ENCODE measurements at places on chromosomes 5 and 9.

GRCh38 chr5:42131081-42131480 is 206.0 kb downstream of the FBXO4 start:
- no peak for DNase-seq

GRCh38 chr9:31799953-31800609 is 584.4 kb upstream of the ACO1 start:
- peak; percentile 34 for DNase-seq

DNA sequence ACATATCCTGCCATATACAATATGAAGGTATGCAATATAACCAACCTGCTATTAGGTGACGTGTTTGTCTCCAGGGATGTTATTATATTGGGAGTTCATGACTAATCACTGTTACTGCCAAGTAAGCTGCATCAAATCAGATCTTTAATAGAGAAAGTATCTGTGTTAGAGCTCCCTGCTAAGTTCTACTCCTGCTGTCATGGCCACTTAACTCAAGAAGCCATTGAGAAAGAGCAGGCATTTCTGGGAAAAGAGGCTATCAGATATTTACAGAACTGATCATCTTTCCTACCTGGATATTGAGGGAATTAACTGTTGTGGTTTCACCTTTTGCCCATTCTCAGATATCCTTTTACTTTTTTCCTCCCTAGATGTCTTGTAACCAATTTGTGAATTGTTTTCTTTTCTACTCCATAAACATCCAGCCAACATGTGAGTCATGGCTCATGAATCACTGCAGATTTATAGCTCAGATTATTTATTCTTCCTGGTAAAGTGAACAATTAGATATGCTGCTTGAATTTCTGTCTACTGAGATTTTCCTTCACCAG is 634.8 kb upstream of the FAM174A start:
- DNase-seq, result no peak

DNA sequence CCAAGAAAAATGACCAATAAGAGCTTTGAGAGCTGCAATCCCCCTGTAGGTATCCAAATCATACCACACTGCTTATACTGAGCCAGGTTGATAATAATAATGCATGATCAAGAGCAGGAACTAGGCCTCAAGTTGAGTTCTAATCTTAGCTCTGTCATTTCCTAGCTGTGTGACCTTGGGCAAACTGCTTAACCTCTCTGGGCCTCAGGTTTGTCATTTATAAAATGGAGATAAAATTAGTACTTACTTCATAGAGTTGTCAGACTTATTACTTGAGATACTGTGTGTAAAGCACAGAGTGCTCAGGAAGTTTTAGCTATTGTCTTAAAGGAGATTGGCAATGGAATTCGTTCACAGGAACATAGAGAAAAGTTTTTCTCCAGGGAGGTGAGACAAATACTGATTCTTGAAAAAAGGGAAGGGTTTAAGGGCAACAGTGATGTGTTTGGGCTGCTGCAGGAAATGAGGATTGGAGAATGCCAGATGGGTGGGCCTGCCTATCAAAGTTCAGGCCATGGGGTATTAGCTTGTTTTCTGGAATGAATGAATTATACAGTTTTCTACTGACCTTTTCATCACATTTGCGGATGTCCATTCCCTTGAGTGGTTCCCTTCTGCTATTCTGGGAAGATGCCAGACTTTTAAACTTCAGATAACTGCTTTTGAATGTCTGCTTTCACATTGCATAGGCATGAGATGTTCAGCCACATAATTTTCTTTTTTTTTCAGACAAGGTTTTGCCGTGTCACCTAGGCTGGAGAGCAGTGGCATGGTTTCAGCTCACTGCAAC is 10.2 kb upstream of the ATP6V0E1 start:
- no peak for DNase-seq

DNA sequence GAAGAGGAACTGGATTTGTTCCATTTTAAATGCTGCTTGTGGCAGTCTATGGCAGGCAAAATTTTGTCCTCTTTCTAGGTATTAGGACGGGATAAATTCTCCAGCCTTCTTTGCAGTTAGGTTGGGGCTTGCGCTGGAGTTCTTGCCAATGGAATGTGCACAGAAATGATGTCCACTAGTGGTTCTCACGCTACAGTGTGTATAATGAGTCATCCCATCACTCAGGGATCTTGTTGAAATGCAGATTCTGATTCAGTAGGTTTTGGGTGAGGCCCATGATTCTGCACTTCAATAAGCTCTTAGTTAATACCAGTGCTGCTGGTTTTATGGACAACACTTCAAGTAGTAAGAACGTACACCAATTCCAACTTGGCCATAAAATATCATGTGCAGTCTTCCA is 317.6 kb upstream of the KLF4 start:
- DNase-seq, result no peak

DNA sequence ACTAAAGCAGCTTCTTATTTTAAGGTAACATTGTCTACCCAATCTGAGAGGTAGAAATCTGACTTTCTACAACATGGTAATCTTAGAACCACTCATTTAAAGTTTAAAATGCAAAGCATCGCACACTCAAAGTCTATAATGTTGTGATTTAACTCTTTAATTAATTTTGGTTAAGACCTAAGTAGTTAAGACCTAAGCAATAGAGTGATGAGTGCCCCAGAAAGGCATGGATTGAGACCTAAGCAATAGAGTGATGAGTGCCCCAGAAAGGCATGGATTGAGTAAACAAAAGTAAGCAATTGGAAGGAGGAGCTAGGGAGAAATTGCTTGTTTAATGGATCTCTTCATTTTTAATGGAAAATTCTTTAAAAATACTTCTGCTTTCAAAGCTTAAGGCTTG is 86.8 kb downstream of the NLN start:
- no peak for DNase-seq

DNA sequence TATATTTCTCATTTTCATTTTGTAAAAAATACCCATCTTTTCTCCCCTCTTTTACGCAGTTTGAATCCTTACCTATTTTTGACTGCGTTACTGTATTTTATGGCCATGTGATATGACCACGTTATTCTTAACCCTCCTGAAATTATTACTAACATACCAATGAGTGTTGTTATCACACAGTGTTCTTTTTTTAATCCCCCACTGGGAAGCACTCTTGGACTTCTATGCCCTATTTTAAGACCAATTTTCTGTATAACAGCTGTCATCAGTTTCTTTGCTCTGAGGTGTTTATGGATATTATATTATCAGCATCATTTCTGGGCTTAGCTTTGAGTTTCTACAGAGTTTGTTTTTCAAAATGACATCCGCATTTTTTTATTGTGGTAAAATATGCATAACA is 71.1 kb downstream of the CFAP95 start:
- no peak for DNase-seq

DNA sequence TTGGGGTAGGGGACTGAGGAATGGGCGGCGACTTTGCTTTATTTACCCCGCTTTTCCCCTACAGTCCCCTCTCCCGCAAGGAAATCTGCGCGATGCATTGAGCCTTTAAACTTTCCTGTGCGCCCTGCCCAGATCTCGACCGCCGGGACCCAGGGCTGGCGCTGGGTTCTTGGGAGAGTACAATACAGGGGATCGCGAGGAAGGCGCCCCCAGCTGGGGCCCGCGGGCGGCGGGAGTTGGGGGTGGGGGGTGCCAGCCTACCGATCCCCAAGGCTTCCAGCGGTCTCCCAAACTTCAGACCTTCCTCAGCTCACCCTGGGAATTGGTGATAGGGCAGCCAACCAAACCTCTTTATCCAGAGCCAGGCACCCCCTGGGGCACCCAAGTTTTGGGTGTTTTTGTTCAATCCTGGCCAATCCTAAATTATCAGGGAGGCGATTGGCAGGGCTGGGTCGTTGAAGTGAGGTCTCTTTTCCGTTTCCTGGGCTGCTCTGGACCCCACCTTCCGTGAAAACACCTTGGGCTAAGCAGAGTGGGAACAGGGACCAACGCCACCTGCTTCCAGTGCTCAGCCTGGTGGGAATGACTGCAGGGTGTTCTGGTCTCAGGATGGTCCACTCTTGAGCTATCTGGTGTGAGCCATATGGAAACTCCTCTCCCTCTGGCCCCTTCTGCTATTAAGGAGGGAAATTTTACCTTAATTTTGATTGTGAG is 51.4 kb upstream of the DAB2IP start:
- DNase-seq, result no peak

DNA sequence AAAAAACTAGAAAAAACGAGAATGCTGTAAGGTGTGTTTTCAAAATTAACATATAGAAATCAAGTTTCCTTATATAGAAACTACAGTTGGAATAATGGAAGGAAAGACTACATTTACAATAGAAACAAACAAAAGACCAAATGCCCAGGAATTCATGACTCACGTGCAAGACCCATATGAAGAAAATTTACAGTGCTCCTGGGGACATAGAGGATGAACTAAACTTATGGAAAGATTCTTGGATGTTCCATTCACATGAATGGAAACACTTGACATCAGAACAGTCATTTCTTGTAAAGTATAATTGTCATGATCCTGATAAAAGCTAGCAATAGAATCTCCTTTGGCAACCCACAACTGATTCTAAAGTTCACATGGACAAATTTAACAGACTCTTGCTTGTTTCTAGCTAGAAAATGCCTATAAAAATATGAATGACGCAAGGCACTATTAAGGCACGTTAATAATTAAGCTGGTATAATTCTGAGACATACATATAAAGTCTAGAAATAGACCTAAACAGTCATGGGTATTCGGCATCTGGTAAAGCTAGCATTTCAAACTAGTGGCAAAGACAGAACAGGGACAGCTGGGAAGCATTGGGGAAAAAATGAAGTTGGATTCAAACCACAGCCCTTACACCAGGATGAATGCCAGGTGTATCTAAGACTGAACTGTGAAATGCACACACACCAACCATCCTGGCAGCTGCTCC is 5.1 kb upstream of the ZFP62 start:
- peak; percentile 0 for DNase-seq

GRCh38 chr5:151327585-151327984 is 19.8 kb downstream of the SLC36A2 start:
- no peak for DNase-seq

- peak; percentile 27 for DNase-seq
Measured at GRCh38 chr9:130444565-130445221, at the start of gene ASS1. Gene ASS1, plus strand, starts transcription at chr9:130444961. Its CDS starts 7,268 bp downstream, at chr9:130452229.

GRCh38 chr5:140403613-140404012 is 2.0 kb downstream of the ANKHD1 start:
- DNase-seq, result no peak

DNA sequence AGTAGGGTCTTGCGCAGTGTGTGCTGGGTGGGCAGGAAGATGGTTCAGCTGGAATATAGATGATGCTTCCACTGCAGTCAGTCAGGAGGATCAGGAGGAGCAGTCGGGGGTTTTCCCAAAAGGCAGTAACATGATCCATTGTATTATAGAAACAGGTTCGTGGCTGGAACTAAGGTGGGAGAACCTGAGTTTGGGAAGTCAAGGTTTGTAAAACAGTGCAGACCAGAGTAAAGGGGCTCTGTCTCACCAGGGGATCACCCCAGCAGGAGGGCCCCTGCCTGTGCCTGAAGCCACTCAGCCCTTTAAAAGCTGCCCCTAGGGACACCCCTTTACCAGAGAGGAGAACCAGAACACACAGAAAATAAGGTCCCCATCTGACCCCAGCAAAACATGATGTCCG is 213.4 kb downstream of the AUH start:
- DNase-seq, result no peak

- no peak for DNase-seq
Measured at GRCh38 chr5:180487556-180487955, 6.6 kb upstream of the CNOT6 start.

DNA sequence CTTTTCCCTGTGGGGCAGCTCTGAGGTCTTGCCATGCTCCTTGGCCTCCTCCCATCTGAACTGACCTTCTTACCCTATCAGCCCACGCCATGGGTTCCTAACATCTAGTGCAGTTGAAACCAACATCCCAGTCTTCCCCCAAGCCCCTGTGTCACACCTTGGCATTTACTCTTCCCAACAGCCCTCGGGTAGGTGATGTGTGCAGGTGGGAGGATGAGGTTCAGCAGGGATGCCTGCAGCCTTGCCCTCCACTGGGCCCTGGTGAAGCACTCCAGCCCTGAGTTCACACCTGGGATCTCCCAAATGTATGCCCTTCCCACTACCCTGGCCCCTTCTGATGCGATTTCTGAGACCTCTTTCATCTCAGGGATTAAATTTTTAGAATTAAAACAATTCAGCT is 15.5 kb downstream of the IRX2 start:
- no peak for DNase-seq

DNA sequence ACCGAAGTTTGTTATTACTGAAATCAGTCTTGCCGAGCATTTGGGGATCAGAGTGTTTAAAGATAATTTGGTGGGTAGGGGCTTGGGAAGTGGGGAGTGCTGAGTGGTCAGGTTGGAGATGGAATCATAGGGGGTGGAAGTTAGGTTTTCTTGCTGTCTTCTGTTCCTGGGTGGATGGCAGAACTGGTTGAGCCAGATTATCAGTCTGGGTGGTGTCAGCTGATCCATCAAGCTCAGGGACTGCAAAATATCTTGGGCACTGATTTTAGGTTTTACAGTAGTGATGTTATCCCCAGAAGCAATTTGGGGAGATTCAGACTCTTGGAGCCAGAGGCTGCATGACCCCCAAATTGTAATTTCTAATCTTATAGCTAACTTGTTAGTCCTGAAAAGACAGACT is 5.4 kb upstream of the ANKRD31 start:
- no peak for DNase-seq

DNA sequence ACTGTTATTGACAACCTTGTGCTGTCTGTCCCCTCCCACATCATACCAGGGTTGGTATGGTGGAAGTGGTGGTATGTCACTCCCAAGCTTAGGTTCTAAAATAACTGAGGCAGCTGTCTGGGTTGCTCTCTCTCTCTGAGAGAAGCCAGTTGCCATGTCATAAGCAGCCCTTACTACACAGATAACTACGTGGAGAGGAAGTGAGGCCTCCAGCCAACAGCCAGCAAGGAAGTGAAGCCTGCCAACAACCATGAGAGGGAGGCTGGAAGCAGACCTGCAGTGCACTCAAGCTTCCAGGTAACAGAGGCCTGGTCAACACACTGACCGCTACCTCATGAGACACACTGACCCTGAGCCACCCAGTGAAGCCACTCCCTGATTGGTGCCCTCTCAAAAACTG is 18.6 kb downstream of the CTNNAL1 start:
- peak; percentile 52 for DNase-seq

DNA sequence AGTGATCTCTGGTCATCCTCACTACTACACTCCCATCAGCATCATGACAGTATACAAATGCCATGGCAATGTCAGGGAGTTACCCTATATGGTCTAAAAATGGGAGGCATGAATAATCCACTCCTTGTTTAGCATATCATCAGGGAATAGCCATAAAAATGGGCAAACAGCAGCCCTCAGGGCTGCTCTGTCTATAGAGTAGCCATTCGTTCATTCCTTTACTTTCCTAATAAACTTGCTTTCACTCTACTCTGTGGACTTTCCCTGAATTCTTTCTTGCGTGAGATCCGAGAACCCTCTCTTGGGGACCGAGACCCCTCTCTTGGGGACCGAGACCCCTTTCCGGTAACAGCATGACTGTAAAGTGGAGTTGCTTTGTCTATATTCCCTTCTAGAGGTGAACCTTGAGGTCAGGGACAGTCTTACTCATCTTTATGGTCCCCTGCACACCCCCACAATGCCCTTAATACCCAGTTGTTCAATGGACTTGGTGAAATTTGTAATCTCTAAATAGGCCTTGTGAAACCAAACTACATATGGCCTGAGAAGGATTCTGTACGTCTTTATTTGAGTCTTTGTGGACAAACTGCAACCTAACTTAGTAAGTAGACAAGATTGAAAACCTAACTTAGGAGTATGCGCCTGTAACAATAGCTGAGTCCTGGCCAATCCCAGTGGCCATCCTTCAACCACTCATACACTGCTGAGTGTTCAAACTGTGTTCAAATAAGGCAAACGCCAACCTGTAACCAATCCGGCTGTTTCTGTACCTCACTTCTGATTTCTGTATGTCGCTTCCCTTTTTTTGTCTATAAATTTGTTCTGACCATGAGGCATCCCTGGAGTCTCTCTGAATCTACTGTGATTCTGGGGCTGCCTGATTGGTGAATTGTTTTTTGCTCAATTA is 32.3 kb upstream of the UBTD2 start:
- DNase-seq, result no peak

GRCh38 chr5:82721087-82721410 is 356.1 kb downstream of the TMEM167A start:
- DNase-seq, result no peak

Measured in hematopoietic multipotent progenitor cell treated with erythropoietin and hydrocortisone succinate and interleukin-3 and kit ligand, for 6 days (in vitro differentiated cells).